ENCODE measurements at places on chromosomes 6 and 20. TPM values are rescaled to one million over a fixed set of nuclear protein-coding genes. Genes with fewer than 3 reads are reported as not detected.

MRAP2 gene
- total RNA-seq: 9.2 TPM

DNA sequence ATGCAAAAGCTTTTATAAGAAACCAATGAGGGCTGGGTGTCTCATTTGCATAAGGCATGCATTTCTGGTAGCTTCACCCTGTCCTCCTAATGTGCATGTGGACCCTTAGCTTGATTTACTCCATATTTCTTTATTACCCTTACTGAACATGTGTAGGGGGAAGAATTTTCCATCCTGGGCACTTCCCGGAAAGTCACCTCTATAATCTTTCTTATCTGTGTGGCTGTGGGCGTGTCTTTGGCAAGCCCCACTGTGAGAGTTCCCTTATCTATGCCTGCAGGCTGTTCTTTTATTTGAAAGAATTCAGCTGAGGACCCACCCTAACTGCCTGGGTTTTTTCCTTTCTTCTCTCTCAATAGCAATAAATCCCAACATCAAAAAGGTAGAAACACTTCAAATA lies 627.8 kb downstream of the DOK5 start:
- H3K4me3 ChIP-seq: no peak overlapping the region
- H3K4me1 ChIP-seq: no peaks in the 10 kb centered on the region
- no peaks in the 10 kb centered on the region for H3K27me3 ChIP-seq
- DNase-seq: no peak
- H3K27ac ChIP-seq: no peak overlapping the region

DNA sequence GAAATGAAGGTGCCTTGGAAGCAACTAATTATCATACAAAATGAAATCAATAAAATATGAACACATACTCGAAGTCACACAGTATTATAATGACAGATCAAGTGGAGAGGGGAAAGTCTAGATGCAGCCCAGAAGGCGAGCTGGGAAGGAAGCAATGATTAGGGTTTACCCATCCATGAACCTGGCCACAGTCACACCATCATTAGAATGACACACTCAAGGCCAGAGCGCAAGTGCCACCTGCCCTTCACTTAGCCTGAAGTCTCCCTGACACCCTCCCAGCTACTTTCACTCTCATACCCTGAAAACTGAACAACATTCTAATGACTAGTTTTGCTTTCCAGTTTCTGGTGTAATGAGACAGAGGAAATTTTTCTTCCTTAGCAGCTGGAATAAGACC lies 302.8 kb upstream of the JARID2 start:
- H3K27me3 ChIP-seq: peaks cover 14% of the 10 kb centered on the region
- no peaks in the 10 kb centered on the region for H3K36me3 ChIP-seq
- H3K4me3 ChIP-seq: no peak overlapping the region
- peaks cover 2% of the 10 kb centered on the region for H3K4me1 ChIP-seq

DNA sequence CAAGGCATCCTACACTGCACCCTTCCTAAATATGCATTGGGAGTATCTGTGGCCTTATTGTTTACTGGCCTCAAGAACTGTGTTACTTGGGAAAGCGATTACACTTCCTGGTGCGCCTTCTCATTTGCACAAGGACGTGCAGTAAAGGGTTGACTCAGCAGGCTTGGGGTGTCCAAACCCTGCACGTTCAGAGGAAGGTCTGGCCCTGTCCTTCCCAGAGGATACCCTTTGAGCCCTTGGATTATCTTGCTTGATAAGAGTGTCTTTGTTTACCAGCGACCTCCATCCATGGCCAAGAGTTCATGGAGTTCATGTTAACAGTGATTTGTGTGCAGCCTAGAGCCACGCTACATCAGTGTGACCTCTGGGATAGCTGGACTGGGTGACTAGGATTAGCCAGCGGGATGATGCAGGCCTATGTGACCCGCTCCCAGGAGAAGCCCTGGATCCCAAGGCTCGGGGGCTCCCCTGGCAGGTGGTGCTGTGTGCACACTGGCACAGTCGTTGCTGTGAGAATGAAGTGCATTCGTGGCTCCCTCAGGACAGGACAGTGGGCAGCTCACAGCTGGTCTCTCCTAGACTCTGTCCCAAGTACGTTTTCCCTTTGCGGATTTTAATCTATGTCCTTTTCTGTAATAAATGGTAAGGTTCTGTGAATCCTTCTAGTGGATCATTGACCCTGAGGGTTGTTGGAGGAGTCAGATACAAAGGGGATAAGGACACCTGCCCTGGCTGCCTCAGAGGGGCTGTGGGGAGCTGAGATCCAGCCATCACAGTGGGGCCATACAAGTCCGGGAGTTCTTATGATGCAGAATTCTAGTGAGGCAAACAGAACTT lies 73.5 kb downstream of the TTLL2 start:
- no peak for DNase-seq
- no peak overlapping the region for H3K27ac ChIP-seq
- H3K36me3 ChIP-seq: no peaks in the 10 kb centered on the region
- H3K27me3 ChIP-seq: peaks cover 11% of the 10 kb centered on the region

DNA sequence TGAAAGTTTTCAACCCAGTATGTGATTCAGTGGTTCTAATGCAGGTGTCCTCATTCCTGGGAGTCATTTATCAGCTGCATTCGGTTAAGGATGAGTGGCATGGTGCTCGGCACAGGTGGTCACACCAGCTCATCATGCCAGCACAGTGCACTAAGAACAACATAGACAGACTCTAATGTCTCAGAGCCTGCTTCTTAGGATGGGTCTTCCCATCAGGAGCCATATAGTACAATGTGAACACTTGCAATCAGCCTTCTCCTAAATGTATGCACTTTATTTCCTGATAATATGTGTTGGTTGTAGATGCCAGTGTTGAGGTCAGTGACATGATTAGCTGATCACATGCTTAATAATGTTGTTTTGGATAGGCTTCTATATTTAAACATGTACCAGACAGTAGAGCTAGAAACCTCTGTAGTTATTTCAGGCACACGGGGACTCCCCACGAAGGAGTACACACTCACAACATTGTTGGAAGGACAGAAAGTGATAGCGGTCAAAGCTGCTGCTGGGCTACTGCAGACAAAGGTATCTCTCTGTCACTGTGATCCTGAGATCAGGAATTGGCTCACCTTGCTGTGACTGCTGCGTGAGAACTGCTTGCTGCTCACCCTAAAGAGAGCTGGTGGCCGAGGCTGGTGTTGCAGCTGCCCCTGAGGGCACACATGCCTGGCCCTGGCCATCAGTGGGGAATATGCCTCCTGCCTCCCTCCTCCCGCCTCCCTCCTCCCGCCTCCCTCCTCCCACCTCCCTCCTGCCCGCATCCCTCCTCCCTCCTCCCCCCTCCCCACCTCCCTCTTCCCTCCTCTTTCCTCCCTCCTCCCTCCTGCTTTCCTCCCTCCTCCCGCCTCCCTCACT lies 195.4 kb downstream of the SMOC2 start:
- H3K27me3 ChIP-seq: peaks cover 3% of the 10 kb centered on the region
- peaks cover 2% of the 10 kb centered on the region for H3K36me3 ChIP-seq
- no peak for DNase-seq
- H3K27ac ChIP-seq: no peak overlapping the region
- H3K4me1 ChIP-seq: peaks cover 10% of the 10 kb centered on the region
- no peak overlapping the region for H3K4me3 ChIP-seq

- no peaks in the 10 kb centered on the region for H3K4me1 ChIP-seq
- no peak for DNase-seq
- H3K4me3 ChIP-seq: no peak overlapping the region
- no peak overlapping the region for H3K27ac ChIP-seq
- no peaks in the 10 kb centered on the region for H3K36me3 ChIP-seq
- no peaks in the 10 kb centered on the region for H3K27me3 ChIP-seq
These were observed 125.1 kb upstream of the LOC128125822 start for GRCh38 chr6:63447134-63447533.

- H3K4me3 ChIP-seq: no peak overlapping the region
- peaks cover 33% of the 10 kb centered on the region for H3K4me1 ChIP-seq
- H3K36me3 ChIP-seq: peaks cover 4% of the 10 kb centered on the region
These were observed 117.4 kb downstream of the ZFAND3 start for GRCh38 chr6:37936906-37937305.
